ENCODE measurements at places on chromosomes 5 and 9. TPM values are rescaled to one million over a fixed set of nuclear protein-coding genes. Genes with fewer than 3 reads are reported as not detected.

PCDHA1 gene
- 0.09 TPM for total RNA-seq

GRCh38 chr5:58455480-58455879, 4.4 kb downstream of the PLK2 start:
- H3K36me3 ChIP-seq: peaks cover 81% of the 10 kb centered on the region
- H3K27me3 ChIP-seq: peaks cover 6% of the 10 kb centered on the region
- H3K27ac ChIP-seq: peak overlapping the region; percentile 74
- H3K4me1 ChIP-seq: peaks cover 74% of the 10 kb centered on the region
- peak overlapping the region; percentile 96 for H3K4me3 ChIP-seq

DNA sequence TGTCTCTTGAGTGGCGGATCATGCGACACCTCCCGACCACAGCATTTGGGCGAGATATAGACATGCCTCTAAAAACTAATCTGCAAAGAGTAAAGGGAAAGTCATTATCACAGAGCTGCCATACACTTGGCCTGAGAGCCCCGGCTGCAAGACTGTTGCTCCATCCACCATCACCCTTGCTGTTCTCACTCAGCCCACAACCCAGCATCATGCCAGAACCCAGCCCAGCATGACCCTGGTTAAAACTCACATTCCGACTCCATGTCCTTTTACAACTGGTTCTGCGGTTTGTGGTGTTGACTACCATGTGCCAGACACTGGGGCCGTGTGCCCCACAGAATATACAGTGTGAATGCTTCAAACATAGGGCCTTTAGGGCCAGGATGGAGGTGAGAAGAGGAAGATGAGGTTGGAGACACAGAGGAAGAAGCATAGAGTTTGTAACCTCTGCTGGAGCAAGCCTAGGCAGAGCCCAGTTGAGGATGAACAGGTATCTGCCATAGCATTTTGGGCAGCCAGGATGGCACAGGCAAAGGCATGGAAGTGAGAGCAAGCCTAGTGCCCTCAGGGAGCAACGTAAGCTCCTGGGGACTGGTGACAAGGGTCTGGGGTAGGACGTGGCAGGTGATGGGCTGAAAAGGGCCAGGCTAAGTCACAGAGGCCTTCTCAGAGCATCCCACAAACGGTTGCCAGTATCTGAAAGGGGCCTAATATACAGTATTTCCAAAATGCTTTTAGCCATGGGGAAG, 37.5 kb upstream of the SMU1 start:
- H3K4me3 ChIP-seq: no peak overlapping the region
- no peaks in the 10 kb centered on the region for H3K27me3 ChIP-seq
- peak overlapping the region; percentile 13 for H3K27ac ChIP-seq
- H3K4me1 ChIP-seq: peaks cover 23% of the 10 kb centered on the region
- H3K36me3 ChIP-seq: peaks cover 20% of the 10 kb centered on the region

- no peak for DNase-seq
- H3K4me3 ChIP-seq: no peak overlapping the region
- no peaks in the 10 kb centered on the region for H3K27me3 ChIP-seq
- H3K27ac ChIP-seq: no peak overlapping the region
These were observed 75.4 kb upstream of the SYK start for GRCh38 chr9:90726215-90726614.

DNA sequence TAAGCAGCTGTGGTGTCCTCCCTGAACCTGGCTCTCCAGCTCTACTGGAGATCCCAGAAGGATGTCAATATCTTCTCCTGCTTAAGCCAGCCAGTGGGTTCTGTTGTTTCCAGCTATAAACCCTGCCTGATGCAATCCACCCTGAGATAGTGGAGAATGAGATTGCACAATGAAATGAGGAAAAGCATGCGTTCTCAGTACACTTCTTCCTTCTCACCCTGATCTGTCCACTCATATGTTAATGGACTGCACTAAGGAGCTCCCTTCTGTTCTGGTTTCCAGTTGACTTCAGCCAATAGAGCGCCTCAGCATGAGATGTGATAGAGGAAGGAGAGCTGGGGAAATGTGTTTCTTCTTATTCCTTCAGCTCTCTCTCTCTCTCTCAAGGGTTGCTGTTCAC, 40.0 kb upstream of the CDH6 start:
- H3K27ac ChIP-seq: no peak overlapping the region
- no peak overlapping the region for H3K4me3 ChIP-seq

- peaks cover 74% of the 10 kb centered on the region for H3K36me3 ChIP-seq
- DNase-seq: no peak
- peaks cover 17% of the 10 kb centered on the region for H3K27me3 ChIP-seq
- peaks cover 98% of the 10 kb centered on the region for H3K4me1 ChIP-seq
These were observed 18.6 kb downstream of the RGMB start for GRCh38 chr5:98791898-98792580.

Data from HFFc6 (cell line).